Right lobe of liver (tissue), 6 donors: ENCODE measurements at places on chromosomes 12 and 14.

DNA sequence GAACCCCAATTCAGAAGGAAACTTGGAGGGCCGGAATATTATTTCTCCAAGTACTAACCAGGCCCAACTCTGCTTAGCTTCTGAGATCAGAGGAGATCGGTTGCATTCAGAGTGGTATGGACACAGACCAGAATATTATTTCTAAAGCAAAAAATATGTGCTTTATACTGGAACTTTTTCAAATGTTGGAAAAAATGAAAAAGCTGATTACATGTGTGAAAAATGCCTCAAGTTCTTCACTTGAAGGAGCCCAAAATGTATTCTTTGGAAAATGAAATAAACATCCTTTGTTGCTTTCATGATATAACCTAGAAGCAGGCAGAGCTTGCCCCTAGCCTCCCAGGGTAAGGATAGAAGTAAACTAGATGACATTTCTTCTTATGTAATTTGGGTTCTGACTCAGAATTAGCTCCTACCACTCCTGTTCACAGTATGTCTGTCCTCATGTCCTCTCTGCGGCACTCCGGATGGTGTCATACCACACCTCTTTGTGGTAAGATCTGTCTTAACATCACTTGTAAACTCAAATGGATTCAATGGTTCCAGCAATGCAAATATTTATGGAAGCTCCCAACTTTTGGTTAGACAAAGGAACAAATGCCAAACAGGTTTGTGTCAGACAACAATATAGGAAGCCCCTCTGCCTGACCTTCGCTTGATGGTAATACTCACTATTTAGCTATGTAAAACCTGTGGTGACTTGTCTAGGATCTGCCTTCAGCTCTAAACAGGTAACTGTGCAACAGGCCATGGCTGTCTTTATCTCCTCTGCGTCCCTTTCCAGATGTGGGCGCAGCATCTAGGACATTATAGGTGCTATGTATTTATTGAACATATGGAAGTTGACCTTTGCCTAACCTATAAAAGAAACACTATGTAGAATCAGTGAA is 178.5 kb downstream of the SSPN start:
- no peak for DNase-seq

DNA sequence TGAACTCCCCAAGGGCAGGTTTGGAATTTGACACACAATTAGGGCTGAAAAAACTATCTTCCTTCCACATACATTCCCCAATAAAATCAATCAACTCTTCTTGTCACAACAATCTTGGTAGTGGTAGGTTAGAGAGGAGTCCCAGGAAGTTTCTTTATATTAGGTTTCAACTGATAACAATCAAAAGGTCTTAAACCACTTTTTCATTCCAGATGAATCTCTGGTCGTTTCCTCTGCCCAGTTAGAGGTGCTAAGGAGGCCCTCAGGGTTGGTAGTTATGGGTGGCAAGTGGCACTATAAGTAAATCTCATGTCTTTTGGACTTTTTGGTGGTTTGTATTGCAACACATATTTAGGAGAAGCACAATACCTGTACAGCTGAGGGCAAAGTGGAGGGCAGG is 1.7 kb upstream of the SLC38A2 start:
- DNase-seq = no peak

DNA sequence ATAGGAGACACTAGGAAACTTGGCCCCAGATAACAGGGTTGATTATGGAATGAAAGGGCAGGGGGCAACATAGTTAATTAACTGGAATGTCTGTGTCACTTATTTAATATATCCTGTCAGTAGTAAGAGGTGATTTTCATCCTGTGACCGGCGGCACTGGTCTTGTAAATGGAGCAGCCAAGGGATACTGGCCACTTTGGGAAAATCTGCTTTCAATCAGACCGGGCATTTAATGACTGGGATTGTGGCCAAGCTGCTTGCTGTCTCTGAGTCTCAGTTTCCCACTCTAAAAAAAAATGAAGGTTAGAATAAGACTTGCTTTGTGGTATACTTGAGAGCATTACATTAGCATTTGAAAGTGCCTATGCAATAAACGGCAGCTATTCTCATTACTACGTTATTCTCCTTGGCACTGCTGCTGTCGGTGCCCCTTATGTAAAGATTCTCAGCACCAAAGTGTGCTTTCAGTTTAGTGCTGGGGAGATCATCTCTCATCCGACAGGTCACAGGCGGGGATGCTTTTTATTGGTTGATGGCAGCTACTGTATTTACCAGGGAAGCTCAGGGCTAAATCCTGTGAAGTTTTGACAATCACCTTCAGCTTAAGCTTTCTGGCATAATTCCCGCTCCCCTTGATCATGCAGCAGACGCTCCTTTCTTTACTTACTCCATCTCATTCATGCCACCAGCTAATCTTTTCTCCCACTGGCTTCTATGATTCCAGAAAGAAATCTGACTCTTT is 162.1 kb downstream of the ESRRB start:
- DNase-seq = no peak

DNA sequence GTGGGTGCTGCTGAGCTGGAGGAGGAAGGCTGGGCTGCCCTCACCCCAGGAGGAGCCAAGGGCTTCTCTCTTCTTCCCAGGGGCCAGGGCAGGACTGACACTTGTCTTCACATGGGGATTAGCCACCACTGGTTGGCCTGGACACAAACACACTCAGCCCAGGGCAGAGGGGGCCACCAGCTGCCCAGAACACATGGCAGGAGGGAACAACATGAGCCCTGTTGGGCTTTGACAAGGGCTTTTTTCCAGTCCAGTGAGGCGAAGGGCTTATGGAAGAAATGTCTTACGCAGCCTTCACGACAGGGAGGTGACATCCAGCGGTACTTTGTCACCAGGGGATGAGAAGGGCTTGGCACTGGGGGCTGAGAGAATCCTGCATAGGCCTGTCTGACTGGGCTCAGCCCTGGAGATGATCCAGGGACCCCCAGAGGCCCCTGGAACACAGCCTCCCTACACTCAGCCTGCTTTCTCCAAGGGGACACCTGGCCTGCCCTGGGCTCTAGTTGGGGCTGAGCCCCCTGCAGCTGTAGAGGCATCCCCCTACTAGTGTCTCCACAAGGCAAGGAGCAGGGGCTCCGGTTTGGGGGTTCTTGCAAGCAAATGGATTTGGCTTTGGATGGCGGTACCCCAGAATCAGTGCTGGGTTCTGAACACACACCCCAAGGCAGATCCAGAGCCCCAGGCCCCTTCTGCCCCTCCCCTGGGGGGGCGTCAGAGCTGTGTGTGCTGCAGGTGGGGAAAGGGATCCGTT is 18.9 kb downstream of the ARL6IP4 start:
- DNase-seq = no peak

GRCh38 chr12:116278279-116278626 is 760 bp upstream of the MED13L start:
- no peak for DNase-seq

- DNase-seq = no peak
These were observed 163.6 kb upstream of the NAV3 start for GRCh38 chr12:77667101-77667500.

GRCh38 chr12:54571193-54572188 is 17.0 kb downstream of the PPP1R1A start:
- no peak for DNase-seq

- DNase-seq = no peak
These were observed 6.0 kb upstream of the AMN start for GRCh38 chr14:102916347-102917055.

DNA sequence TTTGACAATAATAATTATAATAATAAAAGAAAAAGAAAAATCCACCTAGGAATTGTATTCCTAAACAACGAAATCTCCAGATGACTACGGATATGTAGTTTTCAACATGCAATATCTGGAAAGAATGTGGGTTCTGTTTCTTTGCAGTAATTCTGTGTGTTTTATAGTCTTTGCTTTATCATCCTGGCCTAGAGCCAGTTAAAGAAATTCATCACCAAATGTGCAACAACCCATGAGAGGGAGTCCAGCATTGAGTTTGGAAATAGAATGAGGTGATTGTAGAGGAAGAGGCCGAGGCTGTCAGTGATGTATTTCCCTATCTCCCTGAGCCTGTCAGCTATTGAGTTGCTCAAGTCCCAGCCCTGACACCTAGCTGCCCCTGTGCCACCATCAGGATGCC is 200.5 kb upstream of the DCN start:
- DNase-seq = no peak

GRCh38 chr12:58415716-58416115 is 474.3 kb downstream of the ATP23 start:
- no peak for DNase-seq

- DNase-seq = no peak
These were observed 1020.6 kb downstream of the SLC16A7 start for GRCh38 chr12:60616400-60616799.

- no peak for DNase-seq
These were observed 18.1 kb downstream of the PPM1H start for GRCh38 chr12:62916632-62917425.

GRCh38 chr12:95848575-95849388 is 10.0 kb upstream of the SNRPF start:
- DNase-seq = no peak

GRCh38 chr14:58571769-58572472 is 65.8 kb upstream of the DACT1 start:
- no peak for DNase-seq

DNA sequence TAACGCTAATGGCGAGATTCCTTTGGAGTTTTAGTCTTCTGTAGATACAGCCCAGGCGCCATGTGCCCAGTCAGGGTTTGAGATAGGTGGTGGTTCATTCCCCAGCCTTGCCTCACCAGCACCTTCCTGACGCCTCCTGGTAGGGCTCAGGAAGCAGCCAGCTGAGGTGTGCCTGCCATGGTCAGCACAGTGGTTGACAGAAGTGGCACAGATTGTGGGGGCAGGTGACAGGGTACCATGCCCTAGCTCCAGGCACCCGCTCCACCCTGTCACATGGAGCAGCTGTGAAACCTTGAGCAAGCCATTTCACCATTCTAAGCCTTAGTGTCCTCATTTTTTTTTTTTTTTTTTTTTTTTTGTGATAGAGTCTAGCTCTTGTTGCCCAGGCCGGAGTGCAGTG is 45.6 kb downstream of the EVL start:
- no peak for DNase-seq

GRCh38 chr14:89641495-89642175 is 224.6 kb upstream of the FOXN3 start:
- no peak for DNase-seq

GRCh38 chr14:97692084-97692483 is 894.9 kb downstream of the VRK1 start:
- DNase-seq = no peak

DNA sequence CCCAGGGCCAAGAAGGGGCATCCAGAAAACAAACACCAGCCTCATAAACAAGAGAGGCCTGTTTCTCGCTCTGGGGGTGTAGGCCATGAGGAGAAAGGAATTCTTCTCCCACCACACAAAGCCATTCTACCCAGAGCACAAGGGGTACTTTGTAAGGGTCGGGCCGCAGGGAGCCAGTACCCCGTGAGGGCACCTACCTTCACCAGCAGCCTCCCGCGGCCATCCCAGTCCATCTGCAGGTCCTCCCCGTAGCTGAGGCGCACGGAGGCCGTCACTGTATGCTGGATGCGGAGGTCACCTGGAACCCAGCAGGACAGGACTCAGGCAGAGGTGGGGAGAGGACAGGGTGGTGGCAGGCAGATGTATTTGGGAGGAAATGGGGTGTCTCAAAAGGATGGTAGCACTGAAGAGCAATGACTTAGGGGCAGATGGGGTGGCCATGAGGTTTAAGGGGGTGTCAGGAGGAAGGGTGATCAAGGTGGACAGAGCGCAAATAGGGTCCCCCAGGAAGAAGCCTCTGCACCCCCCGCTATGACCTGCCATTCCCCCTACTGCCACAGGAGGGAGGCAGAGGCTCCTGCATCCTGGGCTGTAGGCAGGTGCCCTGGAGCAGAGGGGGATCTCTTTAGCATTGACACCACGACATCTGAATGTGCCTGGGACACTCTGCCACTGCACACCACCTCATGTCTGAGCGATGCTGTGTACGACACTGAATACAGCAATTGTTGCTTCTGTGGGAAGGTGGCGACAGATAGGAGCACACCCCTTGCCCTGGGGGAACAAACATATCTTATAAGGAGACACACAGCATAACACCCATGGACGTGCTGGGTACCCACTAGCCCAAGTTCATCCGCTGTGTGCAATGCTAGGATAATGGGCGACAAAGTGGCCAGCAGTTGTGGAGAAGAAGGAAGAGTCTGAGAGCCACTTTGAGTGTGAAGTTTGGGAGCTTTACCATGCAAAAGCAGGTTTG is 61.4 kb downstream of the VWF start:
- DNase-seq = peak; percentile 68

- DNase-seq = no peak
These were observed 274.6 kb upstream of the TBX3 start for GRCh38 chr12:114958538-114958937.
